ENCODE measurements at places on chromosomes 4 and X. TPM values are rescaled to one million over a fixed set of nuclear protein-coding genes. Genes with fewer than 3 reads are reported as not detected.
A peak's percentile ranks its signal among the peaks of the same experiment; 100 is the strongest.

Gene SSX1
- total RNA-seq = not detected

Gene MAGEC1
- not detected for total RNA-seq

Gene GYG2
- total RNA-seq = 4.3 TPM

Gene CYBB
- 4.4 TPM for total RNA-seq

Gene HSFX1
- 1.8 TPM for total RNA-seq

Gene DCAF8L2
- not detected for total RNA-seq

Gene CT45A5
- total RNA-seq = not detected

Gene JCHAIN
- total RNA-seq = 1.8 TPM

Gene MAGEA11
- not detected for total RNA-seq

Gene FGFR3
- total RNA-seq = 2.6 TPM

Gene GPR34
- 3.8 TPM for total RNA-seq

DNA sequence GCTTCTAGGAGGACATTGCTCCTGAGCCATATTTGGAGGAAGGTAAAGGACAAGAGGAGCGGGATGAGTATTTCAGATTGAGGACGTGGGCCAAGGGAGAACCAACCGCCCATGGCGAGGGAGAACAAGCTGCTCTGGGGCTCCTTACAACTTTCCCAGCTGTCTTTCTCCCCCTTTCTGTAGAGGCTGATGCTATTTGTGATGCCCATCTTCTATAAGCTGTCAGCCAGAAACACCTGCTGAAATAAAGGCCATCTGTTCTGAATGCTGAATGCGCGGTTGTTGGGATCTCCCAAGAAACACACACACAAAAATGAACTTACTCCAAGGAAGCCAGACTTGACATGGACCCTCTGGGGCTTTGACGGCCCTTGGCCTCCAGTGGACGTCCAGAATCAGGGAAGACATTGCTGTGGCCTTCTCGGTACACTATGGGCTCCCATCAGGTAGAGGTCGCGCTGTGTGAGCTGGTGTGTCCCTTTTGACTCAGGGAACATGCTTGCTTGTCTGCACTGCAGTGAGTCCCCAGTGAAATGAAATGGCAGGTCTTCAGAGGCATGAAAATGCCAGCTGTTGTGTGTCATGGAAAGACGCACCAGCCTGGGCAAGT lies 30.9 kb downstream of the RWDD4 start:
- DNase-seq = no peak

GRCh38 chr4:1410491-1411325 lies 4.5 kb upstream of the NKX1-1 start:
- DNase-seq = peak; percentile 49

DNA sequence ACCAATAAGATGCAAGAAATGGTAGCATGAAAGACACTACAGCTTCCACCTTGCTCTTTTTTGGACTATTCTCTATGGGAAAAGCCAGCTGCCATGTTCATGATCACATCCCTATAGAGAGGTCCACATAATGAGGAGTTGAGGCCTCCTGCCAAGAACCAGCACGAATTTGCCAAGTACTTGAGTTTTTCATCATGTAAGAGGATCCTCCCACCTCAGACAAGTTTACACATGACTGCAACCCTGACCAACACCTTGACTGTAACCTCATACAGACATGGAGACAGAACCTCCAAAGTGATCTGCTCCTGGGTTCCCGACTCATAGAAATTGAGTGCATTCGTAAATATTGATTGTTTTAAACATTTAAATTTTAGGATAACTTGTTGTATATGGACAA lies 135.2 kb upstream of the TSPAN5 start:
- no peak for DNase-seq

GRCh38 chr4:20062054-20062453 lies 189.7 kb upstream of the SLIT2 start:
- no peak for DNase-seq

GRCh38 chr4:138161351-138161750 lies 80.8 kb downstream of the SLC7A11 start:
- DNase-seq = no peak

GRCh38 chrX:153598541-153599191 lies at the start of gene CCNQ:
CCNQ (minus strand) TSS chrX:153599139; CDS start chrX:153599073, 66 bp downstream.
- DNase-seq = no peak

- DNase-seq = no peak
These were observed 20.8 kb downstream of the IRF2 start for GRCh38 chr4:184453365-184454160.

DNA sequence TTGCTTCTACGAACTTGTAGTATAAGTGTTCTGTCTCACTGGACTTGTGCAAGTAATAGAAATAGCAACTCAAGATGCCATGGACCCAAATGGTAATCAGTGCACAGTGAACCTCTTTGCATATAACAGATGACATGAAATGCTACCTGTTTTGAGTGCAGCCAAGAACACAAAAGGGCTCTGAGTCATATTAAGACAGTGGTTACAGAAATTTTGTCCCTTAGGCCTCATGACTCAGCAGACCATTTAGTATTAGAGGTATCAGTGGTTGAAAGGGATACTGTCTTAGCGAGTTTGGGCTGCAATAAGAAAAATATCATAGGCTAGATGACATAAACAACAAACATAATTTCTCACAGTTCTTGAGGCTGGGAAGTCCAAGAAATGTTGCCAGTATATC lies 502.9 kb upstream of the PCDH10 start:
- DNase-seq = no peak

DNA sequence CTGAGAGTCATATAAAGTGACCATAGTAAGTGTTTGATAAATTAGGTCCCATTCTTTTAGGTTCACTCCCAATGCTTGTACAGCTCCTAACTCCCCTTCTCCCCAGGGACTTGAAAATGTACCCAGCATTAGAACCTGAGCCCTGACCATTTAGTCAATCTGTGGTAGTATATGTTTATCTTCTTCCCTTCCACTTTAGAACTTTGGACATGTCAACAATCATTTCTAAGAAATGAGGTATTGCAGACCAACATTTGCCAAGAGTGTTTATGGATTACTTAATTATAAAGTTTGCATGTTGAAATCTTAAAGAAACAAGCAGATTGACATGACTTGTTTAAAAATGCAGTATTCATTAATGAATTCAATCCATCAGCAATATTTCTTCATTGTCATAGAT lies 26.0 kb downstream of the AFM start:
- DNase-seq = no peak

- DNase-seq = no peak
These were observed 380.8 kb downstream of the SPRY1 start for GRCh38 chr4:123777373-123777772.

DNA sequence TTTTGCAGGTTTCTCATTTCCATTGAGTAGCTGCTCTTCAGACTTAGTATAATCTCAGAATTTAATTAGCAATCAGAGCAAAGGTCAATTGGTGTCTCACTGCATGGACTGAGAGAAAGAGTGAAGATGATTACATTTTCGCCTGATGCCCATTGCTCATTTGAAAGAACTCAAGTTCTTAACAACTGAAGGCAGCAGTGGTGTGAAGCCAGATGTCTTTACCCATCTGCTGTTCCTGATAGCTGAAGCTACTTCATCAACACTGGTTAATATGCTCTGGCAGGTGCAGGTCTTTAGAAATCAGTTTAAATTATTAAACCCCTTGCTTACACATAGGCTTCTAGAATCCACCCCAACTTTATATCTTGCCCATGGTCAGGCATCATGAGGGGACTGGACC lies 64.5 kb upstream of the FRAS1 start:
- DNase-seq = no peak

- DNase-seq = no peak
These were observed 9.1 kb downstream of the ELF2 start for GRCh38 chr4:139167774-139168444.

DNA sequence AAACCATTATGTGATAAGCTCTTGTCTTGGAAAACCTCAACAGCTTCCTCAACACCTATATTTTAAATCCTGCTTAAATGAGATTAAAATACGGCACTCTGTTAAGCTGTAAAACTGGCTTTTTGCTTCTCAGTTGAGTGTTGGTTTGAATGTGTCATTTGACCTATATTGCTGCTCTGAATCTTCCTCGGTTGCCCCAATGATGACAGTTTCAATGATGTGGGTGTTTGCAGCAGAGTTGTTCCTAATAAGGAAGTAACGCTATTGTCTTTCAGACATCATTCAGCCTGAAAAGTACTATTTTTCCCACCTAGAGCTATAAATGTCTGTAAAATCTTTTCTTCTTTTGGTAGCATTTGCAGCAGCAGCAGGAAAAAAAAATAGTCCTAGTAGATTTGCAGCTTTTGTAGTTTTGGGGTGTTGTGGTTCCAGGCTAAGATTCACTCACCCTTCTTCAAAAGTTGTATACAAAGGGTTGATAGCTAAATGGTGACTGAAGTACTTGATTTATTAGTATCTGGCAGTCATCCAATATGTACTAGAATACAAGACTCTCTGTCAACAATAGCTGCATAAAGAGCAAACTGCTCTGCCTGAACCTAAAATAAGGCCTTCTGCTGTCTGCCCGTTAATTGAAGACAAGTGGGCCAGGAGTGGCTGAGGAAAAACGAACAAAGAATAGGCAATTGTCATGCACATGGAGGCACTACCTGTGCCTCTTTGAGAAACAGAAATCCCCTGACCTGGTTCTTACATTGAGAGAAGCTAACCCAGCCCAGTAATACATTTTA lies 333.1 kb downstream of the IL1RAPL1 start:
- DNase-seq = no peak

GRCh38 chr4:31021008-31021407 lies 300.8 kb downstream of the PCDH7 start:
- DNase-seq = no peak

GRCh38 chr4:101028886-101029285 lies 318.4 kb downstream of the PPP3CA start:
- DNase-seq = no peak

- no peak for DNase-seq
These were observed 476 bp upstream of the GDI1 start for GRCh38 chrX:154436374-154436982.

- no peak for DNase-seq
These were observed 156.4 kb upstream of the WDR1 start for GRCh38 chr4:10273030-10273429.

GRCh38 chrX:138026211-138026610 lies 460.3 kb downstream of the ZIC3 start:
- DNase-seq = no peak

DNA sequence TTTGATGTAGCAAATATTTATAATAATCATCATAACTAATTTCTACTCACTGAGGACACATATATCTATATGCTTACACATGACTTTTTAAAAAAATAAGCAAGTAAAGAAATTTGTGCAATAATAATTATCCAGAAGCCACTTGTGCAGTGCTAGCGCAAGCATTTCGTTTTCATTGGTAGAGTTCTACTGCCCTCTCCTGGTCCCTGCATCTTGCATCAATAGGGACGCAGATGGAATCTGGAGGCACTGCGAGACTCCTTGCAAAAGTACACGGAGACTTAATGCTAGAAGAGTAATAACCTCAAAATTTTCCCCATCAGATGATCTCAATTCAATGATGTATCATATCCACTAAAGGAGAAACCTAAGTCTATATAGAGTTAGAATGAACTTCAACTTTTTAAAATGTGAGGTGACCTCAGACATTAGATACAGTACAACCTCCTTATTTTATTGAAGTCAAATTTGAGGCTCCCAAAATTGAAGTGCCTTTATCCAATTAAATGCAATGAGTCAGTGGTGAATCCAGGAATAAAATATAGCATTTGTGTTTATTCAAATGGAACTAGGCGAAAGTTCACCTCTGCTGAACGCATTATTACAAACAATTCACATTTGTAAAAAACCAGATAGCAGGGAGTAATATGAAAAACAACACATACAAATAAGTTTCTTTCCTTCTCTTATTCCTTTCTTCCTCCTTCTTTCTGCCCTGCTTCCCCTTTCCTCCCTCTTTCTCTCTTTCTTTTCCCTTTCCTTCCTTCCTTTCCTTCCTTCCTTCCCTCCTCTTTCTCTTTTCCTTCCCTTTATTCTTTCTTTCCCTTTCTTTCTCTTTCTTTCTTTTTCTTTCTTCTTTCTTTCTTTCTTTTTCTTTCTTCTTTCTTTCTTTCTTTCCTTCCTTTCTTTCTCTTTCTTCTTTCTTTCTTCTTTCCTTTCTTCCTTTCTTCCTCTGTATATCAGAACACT lies 450.0 kb downstream of the ANKRD50 start:
- peak; percentile 59 for DNase-seq

DNA sequence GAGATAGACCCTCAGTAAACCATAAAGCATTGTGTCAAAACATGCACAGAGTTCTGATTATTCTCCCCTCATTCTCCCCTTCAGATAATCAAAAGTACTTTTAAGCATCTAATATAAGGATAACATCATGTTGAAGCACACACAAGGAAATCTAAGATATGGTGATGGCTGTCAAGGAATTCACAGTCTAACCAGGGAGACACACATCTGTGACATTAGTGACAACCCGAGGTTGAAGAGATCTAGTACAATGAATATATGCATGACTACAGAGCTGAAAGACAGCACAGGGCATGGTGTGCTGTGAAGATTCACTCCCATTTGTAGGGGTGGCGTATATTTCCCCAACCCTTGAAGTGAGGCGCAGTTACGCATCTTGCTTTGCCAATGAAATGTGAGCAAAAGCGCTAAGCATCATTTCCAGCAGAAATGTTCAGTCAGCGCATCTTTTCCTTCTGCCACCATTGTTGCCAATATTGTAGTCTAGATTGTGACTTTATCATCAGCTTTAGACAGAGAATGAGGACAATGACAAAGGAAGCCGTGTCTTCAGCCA lies 122.0 kb downstream of the NSUN7 start:
- no peak for DNase-seq

DNA sequence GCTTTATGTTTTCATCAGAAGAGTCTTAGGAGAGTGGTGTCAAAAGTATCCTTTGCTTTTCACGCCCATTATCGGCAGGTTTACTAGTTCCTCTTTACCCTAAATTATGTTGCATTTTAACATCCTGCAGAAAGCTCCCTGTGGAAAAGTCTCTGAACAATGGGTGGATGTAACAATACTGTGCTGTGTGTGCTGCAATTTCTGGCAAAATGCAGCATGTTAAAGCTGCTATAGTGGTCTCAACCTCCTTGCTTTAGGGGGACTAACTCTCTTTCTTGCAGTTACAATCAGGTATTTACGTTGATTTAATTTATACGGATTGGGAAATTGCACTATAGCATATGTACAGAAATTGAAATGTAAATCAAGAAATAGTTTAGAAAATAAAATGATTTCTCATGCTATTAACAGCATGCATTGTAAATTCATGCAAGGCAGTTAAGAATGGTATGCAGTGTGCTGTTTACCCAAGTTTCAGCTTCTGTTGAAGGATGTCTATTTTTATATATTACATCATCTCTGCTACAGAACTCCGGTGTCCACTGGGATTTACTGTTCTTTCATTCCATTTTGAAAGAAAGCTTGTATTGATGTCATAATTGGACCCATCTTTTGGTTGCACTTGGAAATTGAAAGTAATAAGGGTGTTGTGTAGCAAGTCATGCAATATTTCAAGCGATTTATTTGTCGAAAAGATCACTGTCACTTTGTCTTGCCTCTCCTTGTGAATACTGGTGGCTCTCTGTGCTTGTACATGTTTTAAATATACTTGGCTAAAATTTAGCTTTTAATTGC lies 145.7 kb downstream of the RAPGEF2 start:
- DNase-seq = no peak

- no peak for DNase-seq
These were observed 146.8 kb downstream of the KLHL4 start for GRCh38 chrX:87664381-87664780.

DNA sequence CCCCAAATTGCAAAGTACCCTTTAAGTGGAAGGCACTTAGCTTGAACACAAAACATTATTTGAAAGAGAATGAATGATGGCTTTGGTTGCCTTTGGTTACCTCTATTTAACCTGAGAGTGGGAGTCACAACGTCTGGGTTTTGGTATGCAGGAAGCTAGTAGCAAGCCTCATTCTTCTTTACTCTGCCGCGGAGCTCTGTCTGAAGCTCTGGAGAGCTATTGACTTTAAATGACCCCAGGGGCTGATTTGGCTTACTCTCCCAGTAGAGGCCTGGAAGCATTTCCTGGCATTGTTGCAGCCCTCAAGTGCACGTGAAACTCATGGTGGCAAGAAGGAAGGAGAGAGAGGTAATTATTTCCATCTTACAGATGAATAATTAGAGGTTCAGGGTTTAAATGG lies 81.8 kb upstream of the MAGEA4 start:
- peak; percentile 7 for DNase-seq
